ENCODE measurements at places on chromosomes 7 and 10.

DNA sequence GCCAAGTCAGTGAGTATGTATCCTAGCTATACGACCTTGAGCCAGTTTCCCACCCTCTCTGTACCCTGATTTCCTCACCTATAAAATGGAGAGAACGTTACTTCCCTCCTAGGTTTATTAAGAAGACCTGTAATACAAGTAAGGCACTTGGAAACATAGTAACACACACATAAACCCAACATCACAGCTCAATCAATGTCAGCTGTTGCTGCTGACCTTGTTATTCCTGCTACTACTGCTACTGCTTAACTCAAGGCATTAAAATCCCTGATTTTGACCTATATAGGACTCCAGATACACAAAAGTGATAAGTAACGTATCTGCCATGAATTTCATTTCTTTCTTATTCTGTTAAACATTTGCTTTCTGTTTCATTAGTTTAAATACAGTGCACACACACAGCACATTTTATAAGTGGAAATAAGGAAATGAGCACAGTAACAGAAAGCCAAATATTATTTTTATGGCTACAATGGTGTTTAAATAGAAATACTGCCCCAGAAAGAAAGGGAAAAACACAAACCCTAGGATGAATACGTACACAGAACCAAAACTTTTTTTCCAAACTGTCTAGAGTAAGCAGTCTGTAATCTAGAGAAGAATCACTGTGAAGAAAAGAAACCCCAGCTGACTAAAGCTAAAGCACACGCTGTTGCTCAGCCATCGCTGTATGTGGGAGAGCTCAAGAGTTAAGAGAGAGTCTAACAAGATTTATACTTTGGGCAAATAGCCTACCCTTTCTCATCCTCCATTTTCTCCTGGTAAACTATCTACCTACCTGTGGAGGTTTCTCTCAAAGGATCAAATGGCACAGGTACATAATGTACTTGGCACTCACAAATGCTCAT lies 19.0 kb downstream of the NAPEPLD start:
- no peak for DNase-seq

DNA sequence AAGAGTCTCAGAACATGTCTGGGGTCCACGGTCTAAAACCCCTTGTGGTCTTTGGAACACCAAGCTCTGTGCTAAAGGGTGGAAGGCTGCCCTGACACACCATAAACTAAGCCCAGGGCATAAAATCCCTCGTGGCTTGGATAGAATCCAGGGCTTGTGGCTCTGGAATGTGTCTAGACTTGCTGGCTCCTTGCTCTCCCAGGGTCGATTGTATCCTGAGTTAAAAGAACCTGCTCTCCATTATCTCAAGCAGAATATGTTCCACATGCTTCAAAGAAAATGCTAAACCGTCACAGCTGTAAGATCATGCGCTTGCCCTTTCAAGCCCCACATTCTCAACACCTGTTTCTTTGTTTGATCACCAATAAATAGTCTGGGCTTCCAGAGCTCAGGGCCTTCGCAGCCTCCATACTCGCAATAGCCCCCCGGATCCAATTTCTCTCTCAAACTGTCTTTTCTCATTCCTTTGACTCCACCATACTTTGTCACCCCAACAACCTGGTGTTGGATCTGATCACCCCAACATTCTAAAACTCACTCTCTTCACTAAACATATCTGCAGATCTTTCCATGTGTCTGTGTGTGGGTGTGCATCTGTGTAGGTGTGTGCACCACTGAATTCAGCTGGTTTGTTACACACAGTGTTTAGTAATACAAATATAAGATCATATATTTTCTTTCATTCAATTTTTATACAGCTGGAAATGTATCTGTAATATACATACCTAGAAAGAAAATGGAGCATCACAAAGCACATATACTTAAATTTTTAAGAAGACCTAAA lies 238.5 kb downstream of the ZMYND11 start:
- DNase-seq: no peak

DNA sequence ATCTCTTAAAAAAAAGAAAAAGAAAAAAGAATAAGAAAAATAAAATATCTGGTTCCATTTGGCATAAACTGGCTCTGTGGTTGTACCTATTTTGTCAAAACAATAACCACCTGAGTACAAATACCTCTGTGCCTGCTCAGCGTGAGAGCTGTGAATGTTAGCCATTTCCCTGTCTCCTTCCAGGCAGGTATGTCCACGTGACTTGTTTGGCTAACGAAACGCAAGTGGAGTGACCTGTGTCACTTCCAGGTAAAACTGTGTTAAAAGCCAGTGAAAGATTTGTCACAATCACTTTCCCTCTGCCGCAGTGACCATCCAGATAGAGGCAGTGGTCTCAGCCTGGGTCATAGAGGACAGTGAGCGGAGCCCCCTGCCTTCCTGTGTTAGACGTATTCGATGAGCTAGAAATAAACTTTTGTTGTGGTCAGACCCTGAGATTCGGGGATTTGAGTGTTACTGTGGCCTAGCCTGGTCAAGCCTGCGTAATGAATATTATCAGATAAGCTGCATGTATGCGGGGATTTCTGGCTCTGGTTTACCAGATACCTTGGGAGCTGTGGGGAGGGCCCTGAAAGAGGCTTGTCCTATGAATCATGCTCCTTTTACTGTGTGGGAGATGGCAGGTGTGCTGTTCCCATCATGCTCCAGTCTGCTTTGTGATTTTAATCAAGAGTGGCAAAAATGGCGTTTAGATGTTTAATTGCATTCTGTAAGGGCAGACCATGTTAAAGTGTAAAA lies 3.8 kb downstream of the PTER start:
- no peak for DNase-seq

GRCh38 chr7:22723637-22724036 lies 3.4 kb upstream of the IL6 start:
- DNase-seq: no peak

GRCh38 chr7:37018954-37019353 lies 294.7 kb upstream of the AOAH start:
- DNase-seq: no peak

- peak; percentile 88 for DNase-seq
Observed at GRCh38 chr7:140230861-140231770, 54.3 kb upstream of the KDM7A start.

- peak; percentile 21 for DNase-seq
Observed at GRCh38 chr10:91034494-91035159, 113.7 kb upstream of the ANKRD1 start.

GRCh38 chr10:43226851-43227845 lies 39.7 kb downstream of the RASGEF1A start:
- DNase-seq: no peak

- DNase-seq: no peak
Observed at GRCh38 chr10:90224791-90225566, 523.6 kb downstream of the KIF20B start.

DNA sequence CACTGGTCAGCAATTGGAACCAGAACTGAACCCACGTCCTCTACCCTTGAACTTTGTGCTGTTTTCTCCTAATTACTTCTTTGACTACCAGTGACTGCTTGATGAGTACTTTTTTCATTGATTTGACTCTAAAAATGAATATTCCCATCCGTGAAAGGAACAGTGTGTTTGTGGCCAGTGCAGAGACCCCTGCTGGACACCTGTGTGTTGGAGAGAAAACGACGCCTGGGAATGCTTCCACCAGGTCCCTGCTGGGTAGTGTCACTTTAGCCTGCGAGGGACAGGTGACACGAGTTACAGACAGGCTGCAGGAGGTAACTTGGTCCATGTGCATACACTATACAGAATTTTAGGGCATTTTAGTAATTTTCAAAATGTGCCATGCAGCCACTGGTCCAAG lies 6.8 kb upstream of the GJD4 start:
- peak; percentile 14 for DNase-seq

DNA sequence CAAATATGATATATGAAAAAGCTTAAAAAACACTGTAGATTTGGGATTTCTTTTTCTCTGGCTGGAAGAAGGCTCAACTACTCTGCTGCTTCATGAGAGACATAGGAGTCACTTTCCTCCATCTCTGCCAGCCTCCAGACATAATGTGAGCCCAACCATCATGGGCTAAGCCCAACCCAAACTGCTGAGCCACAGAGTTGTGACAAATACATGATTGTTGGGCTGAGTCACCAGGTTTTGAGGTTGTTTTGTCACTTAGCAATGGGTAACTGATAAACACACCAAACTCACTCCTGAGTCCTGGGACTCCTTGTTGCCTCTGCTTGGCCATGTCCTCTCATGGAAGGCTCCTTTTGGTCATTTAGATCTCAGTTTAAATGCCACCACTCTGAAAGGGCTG lies 381.8 kb upstream of the FZD8 start:
- peak; percentile 24 for DNase-seq

DNA sequence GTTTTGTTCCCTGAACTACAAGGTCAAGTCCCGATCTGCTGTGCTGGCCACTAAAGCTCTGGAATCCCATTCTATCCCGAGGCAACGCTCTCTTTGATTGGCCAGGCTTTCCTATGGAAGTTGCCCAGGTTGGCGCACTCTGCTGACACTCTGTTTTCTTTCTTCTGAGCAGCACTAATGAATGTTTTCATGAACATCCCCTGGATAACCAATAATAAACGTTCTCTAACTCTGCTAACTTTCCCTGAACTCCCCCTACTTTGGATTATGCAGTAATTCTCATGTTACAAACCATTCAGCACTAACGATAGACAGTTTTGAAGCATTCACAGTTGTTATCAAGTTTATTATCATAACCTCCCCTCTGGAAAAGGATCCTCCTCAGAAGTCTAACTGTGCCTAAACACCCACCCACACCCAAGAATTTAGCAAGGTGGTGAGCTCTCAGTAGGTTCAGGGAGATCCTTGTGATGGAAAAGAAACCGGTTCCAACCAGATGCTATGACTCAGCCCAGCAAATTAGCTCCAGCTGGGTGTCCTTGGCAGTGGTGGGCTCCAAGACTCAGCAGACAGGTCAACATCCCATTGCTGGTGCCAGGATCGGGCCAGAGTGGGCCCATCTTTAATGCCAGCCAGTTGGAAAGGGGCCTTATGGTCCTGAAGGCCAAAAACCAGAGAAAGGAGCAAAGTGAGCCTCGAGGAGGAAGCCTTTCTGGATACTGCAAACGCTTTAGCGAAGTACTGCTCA lies 68.4 kb downstream of the CREB3L2 start:
- no peak for DNase-seq

GRCh38 chr7:150957133-150958020 lies 20.7 kb downstream of the KCNH2 start:
- no peak for DNase-seq

GRCh38 chr7:125926621-125927020 lies 997.0 kb upstream of the POT1 start:
- no peak for DNase-seq

DNA sequence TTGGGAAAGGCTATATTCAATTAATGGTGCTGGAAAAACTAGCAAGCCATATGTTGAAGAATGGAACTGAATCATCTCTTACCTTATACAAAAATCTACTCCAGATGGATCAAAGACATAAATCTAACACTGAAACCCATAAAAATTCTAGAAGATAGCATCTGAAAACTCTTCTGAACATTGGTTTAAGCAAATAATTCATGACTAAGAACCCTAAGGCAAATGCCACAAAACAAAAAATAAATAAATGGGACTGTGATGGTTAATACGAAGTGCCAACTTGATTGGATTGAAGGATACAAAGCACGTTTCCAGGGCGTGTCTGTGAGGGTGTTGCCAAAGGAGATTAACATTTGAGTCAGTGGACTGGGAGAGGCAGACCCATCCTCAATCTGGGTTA lies 1130.0 kb downstream of the DNAJB9 start:
- no peak for DNase-seq

DNA sequence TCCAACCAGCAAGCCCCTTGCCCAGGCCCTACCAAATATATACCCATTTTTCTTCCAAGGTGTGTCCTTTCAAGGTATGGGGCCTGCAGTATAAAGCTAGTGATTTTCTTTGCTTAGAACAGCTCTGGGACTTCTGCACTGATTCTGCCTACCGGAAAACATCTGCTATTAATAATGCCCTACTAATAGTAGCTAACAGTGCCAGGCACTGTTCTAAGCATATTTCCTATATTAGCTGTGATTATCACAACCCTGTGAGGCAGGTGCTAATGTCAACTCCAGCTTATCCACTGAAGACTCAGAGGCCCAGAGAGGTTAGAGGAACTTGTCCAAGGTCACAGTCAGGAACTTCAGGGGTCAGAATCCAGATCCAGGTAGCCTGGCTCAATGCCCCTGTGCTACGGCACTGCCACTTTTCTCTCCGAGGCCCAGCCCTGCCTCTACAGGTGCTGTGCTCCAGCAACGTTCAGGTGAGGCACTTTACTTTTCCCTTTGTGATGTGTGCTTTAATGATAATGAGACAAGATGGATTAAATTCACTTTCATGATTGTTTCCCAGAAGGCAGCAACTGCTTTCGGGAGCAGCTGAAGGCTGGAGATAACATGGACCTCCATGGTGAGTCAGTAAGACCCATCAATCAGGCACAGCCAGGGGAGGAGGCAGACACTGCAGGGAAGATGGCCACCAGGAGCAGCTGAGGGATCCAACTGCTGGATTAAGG lies 26.7 kb downstream of the TAS2R41 start:
- no peak for DNase-seq

- DNase-seq: no peak
Observed at GRCh38 chr7:107023522-107024151, 20.9 kb upstream of the PRKAR2B start.

GRCh38 chr7:84231157-84231556 lies 36.6 kb upstream of the SEMA3A start:
- DNase-seq: no peak

GRCh38 chr7:77330169-77330882 lies 85.8 kb downstream of the GSAP start:
- DNase-seq: no peak

- no peak for DNase-seq
Observed at GRCh38 chr7:132028144-132028920, 471.9 kb upstream of the PODXL start.

DNA sequence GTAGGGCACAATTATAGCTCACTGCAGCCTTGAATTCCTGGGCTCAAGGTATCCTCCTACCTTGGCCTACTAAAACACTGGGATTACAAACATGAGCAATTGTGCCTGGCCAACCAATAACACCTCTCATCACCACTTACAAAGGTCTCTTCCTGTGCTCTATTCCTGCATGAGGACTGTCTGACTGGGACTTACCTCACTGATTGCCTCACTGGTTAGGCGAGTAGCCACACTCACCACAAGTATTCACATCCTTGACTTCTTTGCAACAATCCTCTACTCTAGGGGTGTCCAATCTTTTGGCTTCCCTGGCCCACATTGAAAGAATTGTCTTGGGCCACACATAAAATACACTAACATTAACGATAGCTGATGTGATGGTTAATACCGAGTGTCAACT lies 22.6 kb upstream of the PDIA4 start:
- no peak for DNase-seq

- DNase-seq: no peak
Observed at GRCh38 chr10:104450954-104451353, 97.3 kb downstream of the CFAP58 start.

- no peak for DNase-seq
Observed at GRCh38 chr7:3510101-3511020, 209.3 kb downstream of the SDK1 start.

- DNase-seq: no peak
Observed at GRCh38 chr10:4351723-4352413, 474.1 kb upstream of the AKR1E2 start.

DNA sequence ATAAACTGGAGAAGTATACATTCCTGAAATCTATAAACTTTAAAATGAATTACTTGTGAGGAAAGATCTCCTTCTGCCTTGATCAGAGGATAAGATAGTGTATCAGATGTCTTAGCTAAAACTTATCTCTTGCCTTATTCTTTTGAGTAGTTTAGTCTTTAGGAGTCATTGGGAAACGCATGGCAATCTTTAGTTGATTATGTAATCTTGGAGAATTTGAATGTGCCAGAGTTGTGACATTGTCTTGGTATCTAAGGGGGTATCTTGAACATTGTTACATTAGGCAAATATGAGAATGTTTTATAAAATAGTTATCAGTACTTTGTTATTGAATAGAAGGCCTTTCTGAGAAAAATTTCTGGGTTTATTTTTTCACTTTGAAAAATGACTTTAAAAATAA lies 61.6 kb upstream of the ADRA2A start:
- no peak for DNase-seq
